ENCODE measurements at places on chromosomes 1 and 21. TPM values are rescaled to one million over a fixed set of nuclear protein-coding genes. Genes with fewer than 3 reads are reported as not detected.

- H3K27ac ChIP-seq: no peak overlapping the region
- H3K4me3 ChIP-seq: no peak overlapping the region
- H3K4me1 ChIP-seq: no peaks in the 10 kb centered on the region
- DNase-seq: no peak
- no peaks in the 10 kb centered on the region for H3K36me3 ChIP-seq
- H3K27me3 ChIP-seq: no peaks in the 10 kb centered on the region
These were observed 1.4 kb upstream of the KRTAP10-2 start for GRCh38 chr21:44552681-44553080.

- peaks cover 45% of the 10 kb centered on the region for H3K4me1 ChIP-seq
- no peaks in the 10 kb centered on the region for H3K27me3 ChIP-seq
- H3K36me3 ChIP-seq: peaks cover 21% of the 10 kb centered on the region
- no peak overlapping the region for H3K4me3 ChIP-seq
These were observed 1.1 kb upstream of the MRPL24 start for GRCh38 chr1:156742017-156742416.

E2F2 gene
- total RNA-seq: 9.5 TPM

RAB25 gene
- total RNA-seq: not detected

Measured in Panc1 (cell line).